T-helper 17 cell (primary cell): ENCODE measurements at places on chromosomes 6 and 20.

- no peak for DNase-seq
Measured at GRCh38 chr6:40444811-40445210, 142.4 kb downstream of the LRFN2 start.

- no peak for DNase-seq
Measured at GRCh38 chr20:38706509-38706908, 17.8 kb upstream of the SLC32A1 start.

GRCh38 chr6:140208286-140208685 lies 833.8 kb upstream of the CITED2 start:
- no peak for DNase-seq

DNA sequence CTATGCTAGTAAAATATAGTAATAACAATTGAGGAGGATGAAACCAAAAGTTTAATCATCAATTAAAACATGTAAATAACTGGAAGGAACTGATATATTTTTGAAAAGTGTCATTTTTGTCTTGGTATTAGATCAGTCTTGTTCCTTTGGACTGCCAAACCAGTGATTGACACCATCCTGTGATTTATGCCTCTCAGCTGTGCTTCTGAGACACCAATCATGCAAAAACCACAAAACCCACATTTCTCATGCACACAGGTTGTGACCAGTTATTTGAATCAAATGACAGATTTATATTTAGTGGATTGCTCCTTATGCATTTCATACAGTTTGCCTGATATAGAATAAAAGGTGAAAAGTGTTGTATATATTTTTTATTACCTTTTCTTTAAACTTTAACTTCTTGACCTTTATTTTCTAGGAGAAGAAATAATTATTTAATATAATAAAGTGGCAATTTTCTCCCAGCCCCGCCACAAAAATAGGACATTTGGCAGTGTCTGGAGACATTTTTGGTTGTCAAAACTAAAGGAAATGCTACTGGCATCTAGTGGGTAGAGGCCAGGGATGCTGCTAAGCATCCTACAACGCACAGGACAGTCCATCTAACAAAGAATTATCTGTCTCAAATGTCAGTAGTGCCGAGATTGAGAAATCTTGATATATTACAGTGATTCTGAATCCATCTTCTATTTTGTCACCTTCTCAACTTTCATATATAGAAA lies 383.6 kb downstream of the BCKDHB start:
- DNase-seq = no peak

DNA sequence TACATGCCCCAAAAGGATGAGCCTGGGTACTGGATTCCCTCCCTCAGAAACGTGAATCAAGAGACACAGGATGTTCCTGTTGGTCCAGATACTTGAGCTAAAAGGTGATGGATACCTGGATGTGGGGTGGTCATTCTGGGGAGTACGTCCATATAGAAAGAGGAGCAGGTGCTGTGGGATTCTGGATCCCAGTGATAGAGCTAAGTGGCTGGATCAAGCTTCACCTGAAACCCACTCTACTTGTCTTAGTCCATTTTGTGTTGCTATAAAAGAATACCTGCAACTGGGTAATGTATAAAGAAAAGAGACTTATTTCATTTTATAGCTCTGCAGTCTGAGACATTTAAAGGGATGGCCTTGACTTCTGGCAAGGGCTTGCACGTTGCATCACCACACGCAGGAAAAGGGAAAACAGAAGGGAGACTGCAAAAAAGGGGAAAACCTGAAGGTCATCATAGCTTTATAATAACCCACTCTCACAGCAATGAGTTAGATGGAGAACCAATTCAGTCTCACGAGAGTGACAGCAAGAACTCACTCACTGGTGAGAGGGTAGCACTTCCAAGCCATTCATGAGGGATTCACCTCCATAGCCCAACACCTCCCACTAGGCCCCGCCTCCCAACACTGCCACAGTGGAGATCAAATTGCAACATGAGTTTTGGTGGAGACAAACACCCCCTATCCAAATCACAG lies 31.2 kb downstream of the RIPOR3 start:
- no peak for DNase-seq

GRCh38 chr20:38551056-38551626 lies 29.9 kb upstream of the ADIG start:
- DNase-seq = no peak

- no peak for DNase-seq
Measured at GRCh38 chr6:152293404-152293803, 343.8 kb downstream of the SYNE1 start.

DNA sequence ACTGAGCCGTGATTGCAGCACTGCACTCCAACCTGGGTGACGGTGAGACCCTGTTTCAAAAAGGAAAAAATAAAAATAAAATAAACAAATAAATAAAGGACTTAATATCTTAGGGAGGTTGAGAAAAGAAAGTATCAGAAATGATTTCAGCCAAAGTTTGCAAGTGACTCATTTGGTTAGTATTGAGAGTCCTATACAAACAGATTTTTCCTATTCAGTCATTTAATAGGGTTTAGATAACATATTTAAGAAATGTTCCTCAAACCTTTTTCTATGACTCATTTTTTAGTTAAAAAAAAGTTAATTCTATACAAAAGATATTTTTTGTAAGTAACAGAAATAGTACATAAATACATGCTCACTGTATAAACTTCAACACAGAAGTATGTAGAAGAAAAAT lies 235.1 kb downstream of the GJA1 start:
- no peak for DNase-seq

GRCh38 chr6:154001494-154002285 lies 37.4 kb upstream of the OPRM1 start:
- DNase-seq = no peak

DNA sequence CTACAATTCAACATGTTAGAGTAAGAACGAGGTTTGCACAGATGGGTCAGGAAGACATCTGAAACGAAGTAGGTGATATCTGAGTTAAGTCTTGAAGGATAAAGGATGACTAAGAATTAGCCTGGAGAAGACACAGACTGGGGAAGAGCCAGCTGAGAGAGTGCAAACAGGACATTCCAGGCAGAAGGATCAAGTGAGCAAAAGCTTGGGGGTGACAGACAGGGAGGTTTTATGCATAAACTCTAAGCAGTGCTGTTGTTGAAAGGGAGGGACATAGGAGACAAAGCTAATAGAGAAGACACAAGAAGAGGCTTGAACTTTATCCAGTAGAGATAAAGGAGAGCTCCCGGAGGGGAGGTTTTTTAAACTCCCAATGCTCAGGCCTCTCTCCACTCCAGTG lies 15.0 kb upstream of the ETV7 start:
- no peak for DNase-seq

DNA sequence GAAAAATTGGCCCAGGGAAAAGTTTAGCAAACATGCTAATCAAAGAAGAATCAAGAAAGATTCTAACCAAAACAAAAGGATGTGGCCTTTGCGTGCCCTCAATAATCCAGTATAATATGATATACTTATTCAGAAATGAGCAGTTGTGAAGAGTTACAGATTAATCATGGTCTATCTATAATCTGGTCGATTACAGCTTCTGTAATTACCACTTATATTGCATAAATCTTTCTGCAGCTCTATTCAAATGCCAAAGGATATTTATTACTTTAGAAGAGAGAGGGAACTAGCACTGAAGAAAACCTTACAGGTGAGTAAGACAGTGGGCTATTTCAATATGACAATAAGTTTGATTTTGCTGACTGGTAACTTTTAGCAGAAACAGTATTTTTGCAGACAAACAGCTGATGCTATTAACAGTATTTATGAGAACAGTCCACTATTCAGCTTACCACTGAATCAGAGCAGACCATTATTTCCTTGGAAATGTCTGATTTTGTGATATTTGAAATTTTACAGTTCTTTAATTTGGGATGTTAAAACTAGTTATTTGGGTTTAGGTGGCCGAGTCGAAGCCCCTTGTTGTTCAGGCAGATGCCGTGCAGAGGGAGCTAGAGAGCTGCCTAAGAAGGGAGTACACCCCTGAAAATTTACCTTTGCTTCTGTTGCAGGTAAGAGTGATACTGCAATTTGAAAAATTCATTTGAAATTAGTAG lies 92.2 kb downstream of the CEP57L1 start:
- peak; percentile 33 for DNase-seq

DNA sequence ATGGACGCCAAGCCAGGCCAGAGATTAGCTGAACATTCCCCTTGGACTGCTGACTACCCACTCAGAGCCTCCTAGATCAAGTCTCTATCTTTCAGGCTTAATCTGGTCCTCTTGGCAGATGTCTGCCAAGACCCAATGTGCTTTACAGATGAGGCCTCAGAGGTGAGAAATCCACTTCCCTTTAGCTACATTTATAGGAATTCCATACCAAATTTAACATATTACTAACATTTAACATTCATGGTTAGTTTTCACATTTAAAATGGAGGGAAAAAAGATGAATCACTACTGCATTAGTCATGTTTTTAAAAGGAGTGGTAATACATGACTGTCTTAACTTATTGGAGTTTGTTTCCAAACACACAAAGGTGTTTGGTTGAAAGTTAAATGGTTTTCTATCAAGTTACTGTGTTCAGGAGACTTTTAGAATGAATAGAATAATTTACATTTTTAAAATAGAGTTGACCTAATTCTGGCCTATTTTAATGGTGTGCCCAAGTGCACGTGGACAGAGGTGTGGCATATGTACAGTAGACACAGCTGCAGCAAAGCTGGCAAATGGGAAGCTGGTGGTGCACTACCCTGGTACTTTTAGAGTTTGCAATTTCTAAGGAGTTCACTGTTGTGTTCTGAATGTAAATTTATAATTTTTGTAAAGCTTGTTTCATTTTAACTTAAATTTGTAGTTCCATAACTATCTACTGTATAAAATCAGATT lies 41.9 kb upstream of the CALHM6 start:
- DNase-seq = no peak

DNA sequence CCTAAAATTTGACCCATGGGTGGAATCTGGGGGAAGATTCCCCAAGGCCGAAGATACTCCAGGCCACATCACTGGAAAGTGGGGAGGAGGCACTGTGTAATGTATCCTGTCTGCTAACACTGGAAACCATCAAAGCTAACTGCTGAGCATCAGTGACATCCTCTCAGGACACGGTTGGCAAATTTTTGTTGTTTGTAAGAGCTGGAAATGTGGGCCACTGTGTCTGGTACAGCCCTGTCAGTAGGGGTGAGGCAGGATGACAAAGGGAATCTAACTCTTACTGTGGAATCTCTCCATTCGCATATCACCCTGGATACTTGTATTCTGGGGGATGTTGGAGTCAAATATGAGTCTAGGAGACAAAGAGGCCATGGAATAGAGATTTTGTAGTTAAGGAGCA lies 17.0 kb upstream of the CLPSL2 start:
- DNase-seq = no peak

DNA sequence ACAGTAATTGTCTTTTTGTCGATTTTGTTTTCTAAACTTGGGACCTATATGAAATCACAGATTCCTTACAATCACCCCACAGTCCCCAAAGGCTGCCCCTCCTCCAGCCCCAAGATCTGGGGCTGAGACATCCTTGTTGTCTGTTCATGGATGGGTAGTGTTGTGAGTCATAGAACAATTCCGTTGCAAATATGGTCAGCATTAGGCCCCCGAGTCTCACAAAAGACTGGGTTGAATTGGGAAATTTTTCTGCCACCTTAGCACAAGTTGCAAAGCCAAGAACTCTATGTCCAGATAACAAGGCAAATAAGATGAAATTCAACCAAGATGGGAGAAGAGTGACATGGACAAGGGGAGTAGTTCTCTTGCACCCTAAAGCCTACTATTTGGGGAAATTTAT lies 10.5 kb upstream of the TAB2 start:
- no peak for DNase-seq

DNA sequence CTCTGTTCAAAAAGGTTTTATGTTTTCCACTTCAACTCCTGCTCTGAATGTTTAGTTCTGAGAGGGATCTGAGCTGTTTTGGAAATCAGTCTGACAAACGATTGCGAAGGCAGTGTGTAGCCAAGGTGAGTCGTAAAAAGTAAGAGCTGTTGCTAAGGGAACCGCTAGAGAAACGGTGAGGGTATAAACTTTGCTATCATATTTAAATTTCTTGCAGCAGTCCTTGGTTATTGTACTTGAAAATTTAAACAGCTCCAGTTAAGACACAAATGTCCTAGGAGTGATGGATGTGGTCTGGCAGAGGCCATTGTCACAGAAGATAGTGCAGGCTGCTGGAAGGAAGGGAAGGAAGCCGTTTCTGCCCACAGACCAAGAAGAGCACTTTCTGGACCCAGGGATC lies 64.9 kb upstream of the CITED2 start:
- DNase-seq = no peak

- DNase-seq = no peak
Measured at GRCh38 chr6:41277605-41278004, 8.9 kb downstream of the TREM1 start.

GRCh38 chr20:48291896-48292295 lies 506.6 kb upstream of the SULF2 start:
- no peak for DNase-seq

DNA sequence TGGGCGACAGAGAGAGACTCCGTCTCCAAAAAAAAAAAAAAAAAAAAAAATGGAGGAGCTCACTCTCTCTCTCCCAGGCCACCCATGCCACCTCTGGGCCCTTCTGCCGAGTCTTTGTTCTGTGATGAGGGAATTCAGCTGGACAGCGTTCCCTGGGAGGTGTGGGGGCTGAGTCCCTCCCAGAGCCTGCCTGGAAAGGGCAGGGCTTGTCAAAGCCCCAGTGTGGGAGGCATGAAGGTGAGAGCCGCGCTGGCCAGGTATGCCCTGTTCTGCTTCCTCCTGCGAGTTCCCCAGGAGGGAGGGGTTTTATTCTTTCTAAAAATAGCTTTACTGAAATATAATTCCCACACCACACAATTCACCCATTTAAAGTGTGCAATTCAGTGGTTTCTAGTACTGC lies 69.6 kb downstream of the TMEM242 start:
- no peak for DNase-seq

GRCh38 chr20:697826-698225 lies 22.2 kb upstream of the SCRT2 start:
- DNase-seq = no peak

- DNase-seq = no peak
Measured at GRCh38 chr20:8860011-8860495, 208.8 kb upstream of the PLCB4 start.

DNA sequence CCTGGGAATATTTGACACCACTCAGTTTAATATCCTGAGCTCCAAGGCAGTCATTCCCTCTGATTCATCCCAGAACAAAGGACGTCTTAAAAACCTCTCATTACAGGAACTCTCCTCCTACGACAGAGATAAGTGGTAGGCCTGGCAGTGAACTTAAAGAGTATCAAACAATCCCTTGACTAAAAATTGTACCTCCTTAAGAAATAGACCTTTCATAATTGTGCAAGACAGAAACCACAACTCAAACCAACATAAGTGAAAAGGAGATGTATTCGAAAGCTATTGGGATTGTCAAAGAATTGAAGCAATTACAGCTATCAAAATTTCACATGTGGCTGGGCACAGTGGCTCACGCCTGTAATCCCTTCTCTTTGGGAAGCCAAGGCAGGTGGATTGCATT lies 19.1 kb upstream of the BNIP5 start:
- DNase-seq = no peak

GRCh38 chr6:134446896-134447295 lies 129.0 kb upstream of the SGK1 start:
- no peak for DNase-seq

DNA sequence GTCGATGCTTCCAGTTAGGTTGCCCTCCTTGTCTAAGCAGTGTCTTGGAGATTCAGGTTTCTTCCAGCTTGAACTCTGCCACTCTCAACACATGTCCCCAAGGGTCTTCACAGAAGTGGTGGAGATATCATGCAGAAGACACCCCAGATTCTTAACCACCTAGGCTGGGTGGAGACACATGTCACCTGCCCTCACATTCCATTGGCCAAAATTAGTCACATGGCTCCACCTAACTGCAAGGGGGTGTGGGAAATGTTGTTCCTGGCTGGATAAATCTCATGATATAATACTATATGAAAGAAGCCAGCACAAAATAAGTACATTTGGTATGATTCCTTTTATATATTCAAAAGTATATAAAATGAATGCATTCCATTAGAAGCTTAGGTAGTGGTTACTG lies 52.9 kb upstream of the SNRPB2 start:
- DNase-seq = no peak
